Kidney epithelial cell (primary cell): ENCODE measurements at places on chromosomes 1 and 21. TPM values are rescaled to one million over a fixed set of nuclear protein-coding genes. Genes with fewer than 3 reads are reported as not detected.

The PTGFR gene
- 0.21 and 0.38 TPM in 2 replicates for total RNA-seq

DNA sequence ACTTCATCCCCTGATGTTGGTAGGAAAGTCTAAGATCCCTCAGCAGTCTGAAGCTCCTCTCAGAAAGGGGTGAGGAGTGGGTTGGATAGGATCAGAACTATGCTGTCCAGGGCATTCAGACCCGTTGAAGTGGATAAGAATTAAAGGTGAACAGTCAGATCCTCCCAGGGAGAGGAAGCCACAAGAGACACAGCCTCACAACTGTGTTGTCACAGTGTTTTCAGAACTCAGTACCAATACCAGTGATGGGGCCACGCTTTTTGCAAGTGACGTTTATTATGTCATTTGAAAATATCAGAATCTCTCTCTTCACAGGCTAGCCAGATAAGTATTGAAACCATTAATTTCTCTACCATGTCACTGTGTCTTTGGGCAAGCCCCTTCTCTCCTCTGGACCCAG, 15.4 kb upstream of the EPS15 start:
- no peak for DNase-seq

- no peak for DNase-seq
Observed at GRCh38 chr1:110540891-110541685, 22.1 kb upstream of the KCNA10 start.

- no peak for DNase-seq
Observed at GRCh38 chr21:28671549-28672195, 321.0 kb downstream of the LTN1 start.
